Activated gamma-delta T cell treated with Interleukin-2 at 50 U/mL for 16 hours (primary cell): ENCODE measurements at places on chromosomes 5 and 9.

GRCh38 chr5:143078313-143078712 is 308.1 kb downstream of the ARHGAP26 start:
- DNase-seq, result no peak

DNA sequence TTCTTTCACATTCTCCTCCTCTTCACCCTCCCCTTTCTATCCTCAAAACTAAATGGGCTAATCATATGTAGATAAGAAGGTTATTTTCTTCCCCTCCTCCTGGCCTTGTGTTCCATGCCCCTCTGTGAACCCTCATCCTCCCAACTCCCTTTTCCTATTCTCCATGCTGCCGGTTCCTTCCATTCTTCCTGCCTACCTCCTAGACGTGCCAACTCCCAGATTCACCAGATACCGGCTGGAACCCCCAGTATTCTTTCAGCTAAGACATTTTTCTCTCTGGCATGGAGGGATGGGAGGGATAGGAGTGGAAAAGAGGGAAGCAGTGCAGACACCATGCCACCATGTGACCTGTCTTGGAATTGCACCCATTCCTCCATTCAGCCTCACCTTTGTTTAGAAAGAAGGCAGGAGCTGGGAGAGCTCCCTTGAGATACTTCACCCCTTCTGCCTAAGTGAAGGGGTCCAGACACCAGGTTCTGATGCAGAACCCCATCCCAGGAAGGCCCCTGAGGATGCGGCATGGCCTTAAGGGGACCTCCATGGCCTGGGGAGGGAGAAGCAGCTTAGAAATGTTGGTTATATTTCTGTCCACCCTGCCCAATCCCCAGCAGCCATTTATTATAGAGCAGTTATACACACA is 4.8 kb downstream of the DNAJB5 start:
- DNase-seq, result no peak

GRCh38 chr9:131762356-131762932 is 22.6 kb upstream of the RAPGEF1 start:
- DNase-seq, result peak; percentile 74

DNA sequence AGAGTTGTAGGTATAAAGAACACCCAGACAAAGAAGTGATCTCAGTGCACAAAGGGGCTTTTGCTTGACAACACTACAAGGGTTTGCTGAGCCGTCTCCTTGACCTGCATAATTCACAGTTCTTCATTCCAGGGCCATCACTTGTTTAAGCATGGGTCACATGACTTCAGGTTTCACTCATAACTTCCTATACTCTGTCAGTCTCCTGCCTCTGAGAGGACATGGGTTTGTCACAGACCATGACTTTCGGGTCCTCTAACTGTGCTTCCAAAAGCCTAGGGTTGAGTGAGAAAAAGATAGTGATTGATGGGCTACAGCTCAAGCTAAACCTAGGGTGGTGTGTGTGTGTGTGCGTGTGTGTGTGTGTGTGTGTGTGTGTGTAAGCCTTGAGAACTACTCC is 166.4 kb downstream of the CDH6 start:
- DNase-seq, result no peak

GRCh38 chr9:87799503-87799902 is 73.6 kb downstream of the CTSL start:
- no peak for DNase-seq

DNA sequence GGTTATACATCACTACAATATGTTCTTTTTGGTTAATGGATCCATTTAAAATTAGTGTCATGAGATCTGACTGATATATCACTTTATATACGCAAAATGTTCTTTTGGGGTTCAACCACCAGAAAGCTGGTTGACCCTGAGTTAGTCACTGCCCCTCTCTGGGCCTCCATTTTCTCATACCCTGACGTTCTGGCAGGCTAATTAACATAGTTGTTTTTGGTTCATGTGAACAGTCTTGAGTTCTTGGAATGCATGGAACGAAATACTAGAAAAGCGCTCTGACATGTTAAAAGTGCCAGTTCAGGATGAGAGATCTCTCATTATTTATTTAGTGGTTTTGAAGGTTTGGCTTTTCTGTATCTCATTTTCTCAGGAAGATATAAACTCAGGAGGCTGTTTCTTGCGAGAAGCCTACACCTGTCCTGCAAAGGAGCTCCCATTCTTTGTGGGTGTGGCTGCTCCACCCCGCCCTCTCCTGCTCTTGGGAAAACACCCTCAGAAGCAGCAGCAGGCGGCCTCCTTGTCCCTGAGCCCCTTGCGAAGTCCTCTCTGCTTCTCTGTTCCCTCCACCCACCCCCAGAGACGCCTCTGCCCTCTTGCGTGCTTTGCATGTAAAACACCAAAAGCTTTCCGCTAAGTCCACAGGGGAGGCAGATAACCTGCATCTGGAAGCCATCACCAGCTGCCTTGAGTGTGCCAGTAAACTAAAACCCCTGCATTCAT is 302.4 kb upstream of the PANK3 start:
- DNase-seq, result no peak

DNA sequence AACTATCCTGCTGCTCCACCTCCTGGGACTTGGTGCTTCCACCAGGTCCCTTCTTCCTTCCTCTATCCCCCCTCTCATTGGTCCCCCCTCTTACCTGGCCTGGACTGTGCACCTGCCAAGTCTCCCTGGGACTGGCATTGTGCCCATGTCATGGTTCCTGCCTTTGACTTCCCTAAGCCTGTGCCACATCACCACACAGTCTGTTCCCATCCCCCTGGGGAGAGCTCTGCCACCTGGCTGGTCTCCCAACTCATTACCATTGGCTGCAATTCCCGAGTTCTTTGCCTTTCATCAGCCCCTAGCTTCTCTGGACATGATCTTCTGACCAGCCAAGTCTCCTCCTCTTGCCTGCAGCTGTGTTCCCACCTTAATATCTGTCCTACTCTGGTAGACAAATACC is 180.3 kb downstream of the SREK1 start:
- no peak for DNase-seq

GRCh38 chr5:15483351-15484097 is 16.5 kb upstream of the FBXL7 start:
- no peak for DNase-seq

- no peak for DNase-seq
These were observed 757 bp downstream of the TMEM250 start for GRCh38 chr9:136117916-136118319.

DNA sequence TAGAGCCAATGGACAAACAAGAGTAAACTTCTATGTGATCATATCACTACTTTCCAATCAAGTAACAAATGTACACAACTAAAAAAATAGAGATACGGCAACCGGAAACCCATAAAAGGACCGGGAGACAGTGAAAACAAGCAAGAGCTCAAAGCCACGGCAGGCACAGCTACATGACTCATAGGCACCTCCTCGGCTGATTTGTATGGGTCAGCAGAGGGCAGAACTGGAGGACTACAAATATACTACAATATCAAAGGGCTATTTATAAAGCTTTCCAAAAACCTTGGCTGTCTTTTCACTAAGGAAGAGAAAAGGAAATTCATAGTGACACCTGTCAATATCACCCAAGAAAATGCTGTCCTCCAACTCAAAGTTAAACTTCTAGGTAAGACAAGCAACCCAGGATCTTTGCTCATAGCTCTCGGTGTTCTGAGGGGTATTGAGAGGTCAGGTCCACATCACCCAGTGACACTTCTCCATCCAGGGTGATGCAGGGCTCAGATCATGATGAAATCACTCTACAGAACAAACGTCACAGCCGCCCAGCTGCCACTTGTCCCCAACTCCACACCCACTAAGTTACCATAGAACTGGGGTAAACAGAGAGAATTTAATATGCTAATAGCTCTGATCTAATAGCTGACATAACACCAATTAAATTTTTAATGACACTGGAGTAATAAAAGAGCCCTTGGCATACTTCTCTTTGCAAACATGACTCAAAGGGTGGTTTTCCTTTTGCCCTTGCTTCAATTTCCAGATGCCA is 41.3 kb downstream of the PFDN1 start:
- DNase-seq, result peak; percentile 25

DNA sequence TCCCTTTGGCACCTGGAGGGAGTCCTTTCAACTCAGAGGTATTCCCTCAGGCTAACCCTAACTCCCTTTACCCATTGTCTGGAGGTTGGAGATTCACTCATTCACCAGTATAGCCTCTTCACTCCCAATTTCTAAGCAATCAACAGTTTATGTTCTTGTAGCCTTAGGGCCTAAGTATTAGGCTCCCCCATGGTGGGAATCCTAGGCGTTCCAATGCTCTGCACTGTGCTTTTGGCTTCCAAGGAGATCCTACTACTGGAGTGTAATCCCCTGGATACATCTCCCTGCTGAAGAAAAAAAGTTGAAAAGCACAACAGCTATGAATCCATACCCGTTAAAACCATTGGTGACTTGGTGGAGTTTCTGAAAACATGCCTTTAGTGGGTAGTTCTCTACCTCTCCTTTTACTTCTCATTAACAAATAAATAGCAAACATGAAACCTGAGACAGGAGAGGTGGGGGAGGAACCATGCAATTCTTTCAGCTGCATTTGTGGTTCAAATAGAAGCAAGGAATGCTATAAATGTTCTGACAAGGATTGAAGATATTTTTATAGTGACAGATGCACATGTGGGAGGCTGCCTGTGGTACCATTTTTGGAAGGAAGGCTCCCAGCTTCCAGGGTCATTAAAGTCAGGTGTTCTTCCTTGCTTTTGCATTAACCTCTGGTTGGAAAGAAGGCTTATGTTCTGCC is 397.1 kb downstream of the DMAC1 start:
- no peak for DNase-seq

DNA sequence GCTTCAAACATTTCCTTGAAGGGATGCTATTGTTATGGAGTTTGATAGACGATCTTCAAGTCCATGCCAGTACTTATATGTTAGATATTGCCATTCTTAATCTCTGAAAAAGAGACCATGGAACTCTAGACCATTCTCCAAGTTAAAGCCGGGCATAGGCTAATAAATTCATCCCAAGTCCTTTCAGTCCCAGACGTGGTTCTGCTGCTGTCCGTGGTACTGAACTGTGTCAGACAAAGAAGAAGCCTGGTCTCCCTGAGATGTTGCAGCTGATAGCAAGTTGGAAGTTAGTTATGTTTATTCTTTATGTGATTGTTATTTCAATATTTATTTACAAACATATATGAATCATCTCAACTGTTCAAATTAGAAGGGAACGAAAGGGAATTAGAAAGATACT is 158.7 kb downstream of the NMUR2 start:
- DNase-seq, result no peak

- DNase-seq, result no peak
These were observed 8.7 kb downstream of the HINT1 start for GRCh38 chr5:131156385-131156784.

DNA sequence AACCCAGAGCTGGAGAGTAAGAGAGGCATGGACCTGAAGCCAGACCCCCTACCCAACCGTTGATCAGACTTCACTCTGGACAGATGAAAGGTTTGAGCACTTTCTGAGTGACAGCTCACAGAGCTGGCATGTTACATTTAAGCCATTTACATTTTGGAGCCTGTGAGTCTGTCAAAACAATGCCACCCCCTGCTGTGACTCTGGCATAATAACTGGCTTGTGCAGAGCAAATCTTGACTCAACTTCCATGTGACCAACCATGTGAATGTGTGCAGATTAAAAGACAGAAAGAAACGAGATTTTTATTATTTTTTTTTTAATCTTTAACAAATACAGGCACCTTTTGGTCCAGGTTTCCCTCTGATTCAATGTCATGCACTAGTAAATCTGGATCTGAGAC is 48.5 kb downstream of the MFAP3 start:
- DNase-seq, result no peak

GRCh38 chr9:80561526-80561925 is 989.8 kb downstream of the TLE4 start:
- DNase-seq, result no peak

DNA sequence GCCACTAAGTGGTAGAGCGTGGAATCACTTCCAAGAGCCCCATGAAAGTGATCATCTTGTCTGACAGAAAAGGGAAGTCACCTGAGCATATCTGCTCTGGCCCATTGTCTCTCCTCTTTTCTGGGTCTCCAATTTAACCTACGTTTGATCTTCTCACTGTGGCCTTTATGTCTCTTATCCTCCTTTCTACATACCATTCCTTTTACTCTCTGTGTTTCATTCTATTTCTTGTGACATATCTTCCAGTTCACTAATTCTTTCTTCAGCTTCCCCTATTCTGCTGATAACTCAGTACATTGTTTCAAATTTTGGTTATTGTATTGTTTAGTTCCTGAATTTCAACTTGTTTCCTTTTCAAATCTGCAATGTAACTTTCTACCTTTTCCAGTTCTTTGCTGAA is 132.5 kb downstream of the GPBP1 start:
- no peak for DNase-seq

- DNase-seq, result no peak
These were observed 25.7 kb downstream of the CDKN2A start for GRCh38 chr9:21968331-21969010.

- DNase-seq, result no peak
These were observed 75.8 kb upstream of the PCSK5 start for GRCh38 chr9:75814667-75815066.

DNA sequence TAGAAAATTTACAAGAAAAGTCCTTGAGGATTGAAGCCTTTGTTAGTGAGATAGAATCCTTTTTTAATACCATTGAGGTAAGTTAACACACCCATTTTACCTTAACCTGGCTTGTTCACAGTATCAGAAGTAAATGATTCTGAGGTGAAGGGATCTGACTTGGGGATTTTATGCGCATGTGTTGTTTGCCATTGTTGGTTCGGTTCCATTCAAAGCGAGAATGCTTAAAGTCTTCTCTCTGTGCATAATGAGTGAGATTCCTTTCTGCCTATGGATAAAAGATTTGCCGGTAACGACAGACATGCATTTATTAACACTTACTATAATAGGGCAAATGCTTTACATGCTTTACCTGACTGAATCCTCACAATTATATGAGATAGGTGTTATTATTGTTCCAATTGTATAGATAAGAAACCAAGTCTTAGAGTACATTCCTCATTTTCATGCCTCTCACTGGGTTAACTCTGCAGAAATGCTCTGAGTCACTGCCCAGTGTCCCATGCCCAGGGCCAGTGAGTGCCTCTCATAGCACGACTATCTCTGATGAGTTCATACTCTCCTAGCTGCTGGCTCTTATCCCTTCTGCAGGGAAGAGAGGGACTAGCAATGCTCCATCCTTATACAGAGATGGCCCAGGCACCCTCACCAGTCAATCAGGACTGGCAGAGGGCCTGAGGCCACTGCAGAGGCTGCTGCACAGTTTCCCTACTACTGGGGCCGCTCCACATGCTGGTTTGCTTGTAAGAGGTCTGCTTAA is 54.4 kb downstream of the CMYA5 start:
- DNase-seq, result no peak

GRCh38 chr9:125990793-125991220 is 243.6 kb downstream of the PBX3 start:
- no peak for DNase-seq
